Thoracic aorta (tissue), 2 donors: ENCODE measurements at places on chromosomes 16 and 17. TPM values are rescaled to one million over a fixed set of nuclear protein-coding genes. Genes with fewer than 3 reads are reported as not detected.

MEOX1 gene
- total RNA-seq: 5.4 TPM

MYO15A gene
- total RNA-seq: 6.1 TPM

PYDC1 gene
- not detected for total RNA-seq

NAGLU gene
- 86.7 TPM for total RNA-seq

GLTPD2 gene
- total RNA-seq: not detected

ZNF771 gene
- 25.7 TPM for total RNA-seq

ZNF768 gene
- total RNA-seq: 25.0 TPM

TNRC6C gene
- 41.1 TPM for total RNA-seq

PARD6A gene
- total RNA-seq: 10.7 TPM

TMEM95 gene
- total RNA-seq: not detected

HOXB1 gene
- not detected for total RNA-seq

CHD9NB gene
- 2.3 TPM for total RNA-seq

TAOK1 gene
- total RNA-seq: 46.0 TPM

OR1A1 gene
- total RNA-seq: not detected

CCDC200 gene
- not detected for total RNA-seq

BCAR1 gene
- total RNA-seq: 116 TPM

AOC3 gene
- total RNA-seq: 146 TPM

RAB11FIP4 gene
- total RNA-seq: 0.68 TPM

TUBB3 gene
- 4.2 TPM for total RNA-seq

CD300E gene
- total RNA-seq: 0.14 TPM

MPV17L gene
- 5.0 TPM for total RNA-seq

C1QTNF1 gene
- 518 TPM for total RNA-seq

SLC2A4 gene
- total RNA-seq: 1.2 TPM

CDK3 gene
- 3.2 TPM for total RNA-seq

TBKBP1 gene
- 8.8 TPM for total RNA-seq

CES3 gene
- 0.63 TPM for total RNA-seq

KCNJ18 gene
- not detected for total RNA-seq

CACNG3 gene
- not detected for total RNA-seq

HOXB7 gene
- total RNA-seq: 7.2 TPM

TTLL6 gene
- not detected for total RNA-seq

WSCD1 gene
- total RNA-seq: 6.0 TPM

PHOSPHO1 gene
- total RNA-seq: 0.95 TPM

PSME3 gene
- 82.5 TPM for total RNA-seq

PRSS21 gene
- total RNA-seq: not detected

GDPD3 gene
- 4.6 TPM for total RNA-seq

SLC5A10 gene
- not detected for total RNA-seq

CEP131 gene
- total RNA-seq: 11.4 TPM
